ENCODE measurements at places on chromosomes 13 and 19.

DNA sequence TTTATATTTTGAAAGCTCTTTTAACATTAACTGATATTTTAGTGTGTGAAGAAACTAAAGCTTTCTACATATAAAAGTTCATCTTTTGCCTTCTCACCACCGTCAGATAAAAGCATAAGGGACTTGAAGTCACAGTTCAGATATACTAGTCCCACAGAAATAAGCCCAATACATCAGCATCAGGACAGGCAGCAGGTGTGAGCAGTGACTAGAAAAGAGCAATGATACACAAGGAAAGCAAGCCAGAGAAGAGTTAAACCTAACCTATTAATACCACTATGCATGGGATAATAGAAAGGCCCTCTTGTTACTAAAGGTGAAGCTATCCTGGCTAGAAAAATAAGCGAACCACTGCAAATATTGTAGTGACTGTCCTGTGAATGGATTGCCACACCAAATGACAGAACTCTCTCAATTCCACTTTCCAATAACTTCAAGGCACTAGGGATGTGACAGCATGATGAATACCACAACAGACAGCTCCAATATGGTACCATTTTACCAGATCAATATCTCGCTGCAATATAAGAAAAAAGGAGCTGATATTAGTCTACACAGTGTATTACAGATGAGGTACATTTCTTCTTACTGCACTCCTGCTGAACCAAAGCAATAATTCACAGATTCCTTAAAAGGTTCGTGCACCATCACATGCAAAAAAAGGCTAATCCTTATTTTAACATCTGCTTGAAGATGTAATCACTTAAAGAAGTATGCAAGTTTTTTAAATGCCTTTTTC is 114.1 kb downstream of the DACH1 start:
- no peak for DNase-seq

DNA sequence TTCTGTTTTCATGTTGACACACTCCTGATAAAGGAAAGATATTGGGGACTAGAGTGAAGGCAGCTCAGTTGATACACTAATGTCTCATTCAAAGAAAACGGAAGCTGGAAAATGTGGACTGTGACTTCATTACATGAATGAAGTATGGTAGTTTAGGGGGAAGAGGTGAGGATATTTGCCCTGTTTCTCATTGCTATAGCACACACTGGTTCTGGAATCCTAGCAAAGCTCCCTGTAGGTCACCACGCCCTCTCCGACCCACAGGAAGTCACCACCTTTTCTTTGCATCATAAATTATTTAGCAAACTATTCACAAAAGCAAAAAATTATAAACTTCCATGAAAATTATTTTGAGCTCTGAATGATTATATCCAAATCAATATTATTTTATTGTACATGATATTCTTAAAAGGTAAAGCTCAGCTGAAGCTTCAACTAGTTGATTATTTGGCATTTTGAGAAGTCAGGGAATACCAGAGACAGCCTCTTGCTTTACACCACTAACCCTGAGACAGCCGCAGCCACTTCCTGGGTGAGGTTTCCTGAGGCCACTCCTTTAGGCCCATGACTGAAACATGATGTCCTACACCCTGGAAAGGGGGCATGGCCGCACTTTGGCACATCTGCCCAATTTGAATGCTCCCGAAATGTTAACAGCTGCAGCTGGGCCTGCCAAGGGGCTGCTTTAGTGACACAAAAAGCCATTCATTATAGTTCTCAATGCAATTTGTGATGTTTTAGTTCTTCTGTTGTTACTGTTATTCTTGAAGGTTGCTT is 50.0 kb upstream of the WDFY2 start:
- peak; percentile 62 for DNase-seq

DNA sequence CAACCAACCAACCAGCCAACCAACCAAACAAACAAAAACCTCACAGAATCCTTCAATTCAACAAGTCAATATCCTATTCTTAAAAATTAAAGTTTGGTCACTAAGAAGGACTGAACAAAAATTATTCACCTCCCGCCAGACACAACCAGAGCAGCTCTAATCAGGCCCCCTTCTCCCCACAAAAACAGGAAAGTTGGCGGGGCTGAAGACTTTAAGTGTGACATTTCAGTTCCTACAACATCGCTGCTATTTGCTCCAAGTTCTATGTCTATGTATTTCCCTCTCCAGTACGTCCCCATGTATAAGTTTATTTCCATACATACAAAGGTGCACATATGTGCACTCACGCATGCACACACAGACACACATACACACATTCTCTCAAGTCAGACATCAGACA is 32.8 kb upstream of the STK24 start:
- no peak for DNase-seq

DNA sequence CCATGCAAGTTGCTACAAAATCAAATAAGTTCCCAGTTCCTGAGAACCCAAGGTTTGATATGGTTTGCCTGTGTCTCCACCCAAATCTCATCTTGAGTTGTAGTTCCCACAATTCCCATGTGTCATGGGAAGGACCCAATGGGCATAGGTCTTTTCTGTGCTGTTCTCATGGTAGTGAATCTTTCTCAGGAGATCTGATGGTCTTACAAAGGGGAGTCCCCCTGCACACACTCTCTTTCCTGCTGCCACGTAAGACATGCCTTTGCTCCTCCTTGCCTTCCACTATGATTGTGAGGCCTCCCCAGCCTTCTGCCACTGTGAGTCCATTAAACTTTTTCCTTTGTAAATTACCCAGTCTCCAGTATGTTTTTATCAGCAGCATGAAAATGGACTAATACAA is 28.5 kb upstream of the TSHZ3 start:
- no peak for DNase-seq

DNA sequence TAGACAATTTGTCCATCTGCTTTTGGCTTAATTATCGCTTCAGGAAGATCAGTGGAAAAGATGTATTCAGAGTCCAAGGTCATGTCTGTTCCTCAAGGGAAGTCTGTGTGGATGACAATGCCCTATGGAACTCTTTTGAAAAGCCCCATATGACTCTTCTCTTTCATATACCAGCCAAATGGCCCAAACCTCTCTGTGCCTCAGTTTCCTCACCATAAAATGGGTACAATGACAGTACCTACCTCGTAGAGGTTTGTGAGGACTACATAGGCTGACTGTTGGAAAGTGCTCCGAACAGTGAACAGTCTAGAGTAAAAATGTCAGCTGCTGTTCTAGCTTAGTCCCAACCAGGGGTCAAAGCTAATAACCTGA is 104.6 kb downstream of the COL4A2 start:
- no peak for DNase-seq

GRCh38 chr13:42401376-42401775 is 129.4 kb downstream of the AKAP11 start:
- no peak for DNase-seq

DNA sequence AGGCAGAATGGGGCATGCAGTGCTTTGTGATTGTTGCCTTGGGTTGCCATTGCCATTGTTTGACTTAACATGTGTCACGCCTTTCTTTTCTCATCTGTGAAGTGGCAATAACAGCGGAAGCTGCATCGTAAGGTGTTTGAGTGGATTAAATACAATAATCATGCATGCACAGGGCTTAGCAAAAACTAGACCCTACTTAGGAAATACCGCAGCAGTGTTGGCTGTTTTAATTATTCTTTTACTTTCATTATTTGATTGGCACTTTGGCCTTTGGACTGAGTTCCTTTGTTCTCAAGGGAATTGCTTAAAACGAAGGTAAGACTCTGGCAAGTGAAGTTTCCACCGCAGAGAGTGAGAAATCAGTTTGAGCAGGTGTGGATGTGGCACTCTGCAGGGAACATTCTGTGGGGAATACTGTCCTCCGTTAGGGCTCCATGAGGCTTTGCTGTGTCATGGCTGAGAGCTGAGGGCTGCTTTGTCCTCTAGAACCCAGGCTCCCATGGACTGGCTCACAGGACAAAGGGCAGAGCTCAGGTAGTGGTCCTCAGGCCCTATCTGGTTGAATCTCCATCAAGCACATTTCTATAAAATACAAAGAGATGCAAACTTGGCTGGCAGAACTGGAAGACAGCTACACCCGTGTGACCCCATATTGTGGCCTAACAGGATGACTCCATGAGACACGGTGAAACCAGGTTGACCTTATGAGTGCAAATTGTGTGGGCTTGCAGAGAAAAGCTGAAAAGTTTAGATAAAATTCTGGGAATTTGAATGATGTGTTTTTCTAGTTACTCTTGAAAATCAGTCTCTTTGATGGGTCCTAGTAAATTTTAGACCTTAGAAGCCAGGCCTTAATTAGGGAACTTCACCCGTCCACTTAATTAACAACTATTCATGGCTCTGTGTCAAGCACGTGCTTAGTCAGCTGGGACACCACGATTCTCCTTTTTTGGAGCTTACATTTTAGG is 407.2 kb downstream of the KCNRG start:
- peak; percentile 46 for DNase-seq

- no peak for DNase-seq
These were observed 2.8 kb upstream of the POP4 start for GRCh38 chr19:29603308-29603707.

DNA sequence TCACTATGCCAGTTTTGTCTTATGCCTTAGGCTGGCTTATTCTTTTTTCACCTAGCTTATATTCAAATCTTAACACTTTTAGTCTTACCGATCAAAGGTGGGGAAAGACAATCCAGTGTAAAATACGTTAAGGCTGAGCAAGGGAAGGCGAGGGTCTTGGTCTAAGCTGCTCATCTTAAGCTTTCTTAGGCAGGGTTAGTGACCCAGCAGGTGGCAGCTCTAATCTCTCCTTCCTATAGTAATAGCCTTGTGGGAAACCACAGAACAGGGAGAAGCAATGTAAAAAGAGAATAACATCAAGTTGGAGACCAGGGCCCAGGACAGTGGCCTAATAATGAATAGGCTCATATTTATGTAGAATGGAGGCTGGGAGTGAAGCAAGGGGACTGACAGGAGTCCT is 45.9 kb downstream of the COG3 start:
- DNase-seq, result no peak

DNA sequence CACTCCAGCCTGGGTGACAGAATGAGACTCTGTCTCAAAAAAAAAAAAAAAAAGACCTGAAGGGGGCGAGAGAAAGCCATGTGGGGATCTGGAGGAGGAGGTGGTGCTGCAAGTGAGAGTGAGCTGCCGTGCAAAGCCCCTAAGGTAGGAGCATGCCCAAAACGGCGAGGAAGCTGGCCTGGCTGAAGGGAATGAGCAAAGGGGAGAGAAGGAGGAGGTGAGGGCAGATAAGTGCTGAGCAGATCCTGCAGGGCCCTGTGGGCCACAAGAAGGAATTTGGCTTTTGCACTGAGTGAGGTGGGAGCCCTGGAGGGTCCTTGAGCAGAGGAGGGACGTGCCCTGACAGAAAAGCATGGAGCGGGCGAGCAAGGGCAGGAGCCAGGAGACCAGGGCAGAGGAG is 19.4 kb upstream of the ADGRE5 start:
- DNase-seq, result peak; percentile 55

- DNase-seq, result no peak
These were observed 251.5 kb downstream of the ABCC4 start for GRCh38 chr13:95049772-95050171.

DNA sequence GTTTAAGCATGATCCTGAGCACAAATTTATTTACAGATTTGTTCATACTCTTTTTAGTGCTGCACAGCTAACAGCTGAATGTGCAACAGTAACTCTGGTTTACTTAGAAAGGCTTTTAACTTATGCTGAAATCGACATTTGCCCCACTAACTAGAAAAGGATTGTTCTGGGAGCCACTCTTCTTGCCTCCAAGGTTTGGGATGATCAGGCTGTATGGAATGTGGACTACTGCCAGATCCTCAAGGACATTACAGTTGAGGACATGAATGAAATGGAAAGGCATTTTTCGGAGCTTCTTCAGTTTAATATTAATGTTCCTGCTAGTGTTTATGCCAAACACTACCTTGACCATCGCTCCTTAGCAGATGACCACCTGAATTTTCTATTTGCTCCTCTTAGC is 16.0 kb downstream of the ZNF100 start:
- no peak for DNase-seq

- no peak for DNase-seq
These were observed 9.6 kb upstream of the FGF9 start for GRCh38 chr13:21661097-21661909.
